CD14-positive monocyte (primary cell): ENCODE measurements at places on chromosomes 11 and 22.

GRCh38 chr22:19656541-19657251 is 57.6 kb upstream of the SEPTIN5 start:
- no peak for DNase-seq

GRCh38 chr11:132655187-132655855 is 877.0 kb downstream of the OPCML start:
- DNase-seq: no peak

GRCh38 chr11:1741741-1742140 is 8.7 kb downstream of the IFITM10 start:
- no peak for DNase-seq

- no peak for DNase-seq
Observed at GRCh38 chr22:23495614-23496444, 84.3 kb downstream of the IGLL1 start.

- no peak for DNase-seq
Observed at GRCh38 chr11:43367382-43368178, 8.9 kb downstream of the TTC17 start.

DNA sequence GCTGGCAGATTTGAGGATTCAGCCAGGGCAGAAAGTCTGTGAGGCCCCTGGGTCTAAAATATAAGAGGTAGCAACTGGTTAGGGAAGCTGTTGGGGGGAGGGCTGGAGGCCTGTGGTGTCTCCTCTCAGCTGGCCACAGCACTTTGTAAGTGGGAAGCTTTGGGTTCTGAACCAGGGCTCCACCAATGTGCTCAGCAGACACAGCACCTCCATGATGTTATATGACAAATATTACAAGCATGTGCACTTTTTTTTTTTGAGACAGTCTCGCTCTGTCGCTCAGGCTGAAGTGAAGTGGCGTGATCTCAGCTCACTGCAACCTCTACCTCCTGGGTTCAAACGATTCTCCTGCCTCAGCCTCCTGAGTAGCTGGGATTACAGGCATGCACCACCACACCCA is 8.0 kb downstream of the ARHGAP1 start:
- no peak for DNase-seq

DNA sequence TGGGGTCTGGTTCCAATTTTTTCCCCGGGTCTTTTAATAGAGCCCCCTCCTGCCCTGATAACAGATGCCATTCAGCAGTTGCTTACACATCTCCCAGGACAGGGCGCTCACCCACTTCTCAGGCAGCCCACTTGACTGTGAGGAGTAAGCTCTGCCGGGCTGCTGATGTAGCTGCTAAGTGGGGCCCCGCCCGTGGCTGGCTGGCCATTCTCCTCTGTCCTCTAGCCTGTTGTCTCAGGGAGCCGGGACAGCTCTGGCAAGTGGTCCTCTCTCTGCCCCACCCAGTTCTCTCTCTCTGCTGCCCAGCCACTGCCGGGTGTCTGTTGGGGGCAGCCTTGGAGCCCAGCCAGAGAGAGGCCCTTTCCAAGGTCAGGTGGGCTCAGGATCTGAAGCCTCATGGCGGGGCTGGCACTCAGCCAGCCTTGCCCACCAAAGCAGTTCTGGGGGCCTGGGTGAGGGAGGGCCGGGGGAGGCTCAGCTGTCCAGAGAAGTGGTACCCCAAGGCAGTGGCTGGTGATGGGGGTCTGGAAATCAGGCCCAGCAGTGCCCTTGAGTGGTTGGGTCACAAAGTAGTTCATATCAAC is 8.9 kb downstream of the KCNJ4 start:
- DNase-seq: no peak

GRCh38 chr11:78019808-78020207 is 3.3 kb downstream of the KCTD14 start:
- DNase-seq: no peak

GRCh38 chr11:2397005-2397404 is 3.5 kb upstream of the TSSC4 start:
- no peak for DNase-seq

- no peak for DNase-seq
Observed at GRCh38 chr11:128323381-128323780, 264.0 kb downstream of the ETS1 start.
